HS-27A (cell line): ENCODE measurements at places on chromosomes 7 and 10.

DNA sequence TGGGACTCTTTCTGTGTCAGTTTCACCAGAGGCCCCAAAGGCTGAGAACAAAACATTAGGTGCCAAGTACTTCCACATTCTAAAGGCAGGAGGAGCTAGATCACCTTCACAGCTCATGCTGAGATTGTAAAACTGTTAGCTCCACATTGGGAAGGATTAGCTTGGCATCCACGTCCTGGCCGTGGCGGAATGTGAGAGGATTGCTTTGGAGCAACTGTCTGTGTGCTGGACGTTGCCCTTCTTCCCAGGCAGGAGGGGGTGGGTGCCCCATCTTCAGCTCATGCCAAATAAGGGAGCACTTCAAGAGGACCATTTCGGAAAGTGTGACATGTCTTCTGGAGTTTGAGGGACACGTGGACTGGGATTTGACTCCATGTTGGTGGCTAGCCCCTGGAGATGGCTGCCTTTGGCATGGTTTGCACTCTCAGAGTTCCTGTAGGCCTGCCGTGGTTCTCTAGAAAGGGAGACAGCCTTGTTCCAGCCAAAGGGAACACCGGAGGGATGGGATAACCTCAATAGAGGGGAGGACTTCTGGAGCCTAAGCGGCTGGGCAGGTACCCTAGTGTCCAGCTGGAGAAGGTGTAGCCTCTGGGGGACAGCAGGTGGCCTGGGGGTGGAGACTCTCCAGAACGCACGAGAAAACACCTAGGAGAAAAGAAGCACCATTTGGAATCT, 19.9 kb upstream of the FMC1 start:
- no peak for DNase-seq

GRCh38 chr10:16787361-16787791, 29.8 kb downstream of the RSU1 start:
- no peak for DNase-seq

DNA sequence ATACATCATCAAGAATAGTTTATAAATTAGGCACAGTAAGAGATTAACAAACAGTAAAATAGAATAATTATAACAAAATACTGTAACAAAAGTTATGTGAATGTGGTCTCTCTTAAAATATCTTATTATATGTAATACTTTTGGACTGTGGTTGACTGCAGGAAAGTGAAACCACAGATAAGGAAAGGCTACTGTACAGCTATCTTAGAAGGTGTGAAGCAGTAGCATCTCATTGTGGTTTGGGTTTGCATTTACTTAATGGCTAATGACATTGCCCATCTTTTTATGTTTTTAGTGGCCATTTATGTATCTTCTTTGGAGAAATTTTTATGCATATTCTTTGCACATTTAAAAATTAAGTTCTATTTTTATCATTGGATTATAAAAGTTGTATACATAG, 296.4 kb upstream of the MAGI2 start:
- DNase-seq = no peak

- DNase-seq = no peak
These were observed 15.2 kb upstream of the LAMB4 start for GRCh38 chr7:108145401-108145800.

DNA sequence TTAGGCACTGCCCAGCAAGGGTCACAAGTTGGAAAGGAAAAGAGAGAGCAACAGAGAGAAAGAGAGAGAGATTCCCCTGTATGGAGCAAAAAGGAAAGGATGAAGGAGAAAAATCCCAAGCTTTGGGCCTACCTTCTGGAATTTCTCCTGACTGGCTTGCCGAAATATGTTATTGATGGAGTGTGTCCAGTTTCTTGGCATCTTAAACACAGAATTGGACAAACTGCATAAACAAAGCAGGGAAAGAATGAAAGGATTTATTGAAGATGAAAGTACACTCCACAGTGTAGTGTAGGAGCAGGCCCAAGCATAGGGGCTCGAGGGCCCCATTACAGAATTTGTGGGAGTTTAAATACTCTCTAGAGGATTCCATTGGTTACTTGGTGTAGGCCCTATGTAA, 627.8 kb upstream of the CNTNAP2 start:
- no peak for DNase-seq
